HS-27A (cell line): ENCODE measurements at places on chromosomes 5 and 9.

GRCh38 chr9:137606005-137606621, 627 bp downstream of the ARRDC1 start:
- no peak for DNase-seq

GRCh38 chr5:33832404-33833236, 59.2 kb downstream of the ADAMTS12 start:
- no peak for DNase-seq

DNA sequence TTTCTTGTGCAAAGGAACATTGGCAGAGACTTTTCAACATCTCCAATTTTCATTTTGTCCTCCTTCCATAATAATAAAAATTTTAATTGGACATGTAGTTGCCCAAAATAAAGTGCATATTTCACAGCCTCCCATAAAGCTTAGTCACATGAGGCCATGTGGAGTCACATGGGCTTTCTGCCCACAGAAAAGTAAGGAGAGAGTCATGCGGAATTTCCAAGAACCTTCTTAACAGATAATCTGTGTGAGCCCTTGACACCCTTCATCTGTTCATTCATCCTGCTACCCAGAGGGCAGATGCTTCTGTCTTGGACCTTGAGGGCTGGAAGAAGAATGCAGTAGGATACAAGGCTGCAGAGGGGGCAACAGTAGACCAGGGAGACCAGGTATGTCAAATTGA, 60.7 kb downstream of the APTX start:
- no peak for DNase-seq

- DNase-seq, result no peak
Observed at GRCh38 chr5:124652892-124653441, 93.5 kb downstream of the ZNF608 start.

DNA sequence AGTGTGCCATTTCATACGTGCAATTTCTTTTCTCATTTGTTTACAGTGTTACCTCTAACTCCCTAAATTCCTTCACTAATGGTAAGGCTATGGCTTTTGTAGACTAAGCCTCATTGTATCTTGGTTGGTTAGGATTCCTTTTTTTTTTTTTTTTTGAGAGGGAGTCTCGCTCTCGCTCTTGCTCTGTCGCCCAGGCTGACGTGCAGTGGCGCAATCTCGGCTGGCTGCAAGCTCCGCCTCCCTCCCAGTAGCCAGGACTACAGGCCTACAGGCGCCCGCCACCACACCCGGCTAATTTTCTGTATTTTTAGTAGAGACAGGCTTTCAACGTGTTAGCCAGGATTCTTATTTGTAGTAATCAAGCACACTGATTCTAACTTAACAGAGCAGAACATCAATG, 57.7 kb downstream of the SPEF2 start:
- no peak for DNase-seq
